ENCODE measurements at places on chromosomes 1 and 21. TPM values are rescaled to one million over a fixed set of nuclear protein-coding genes. Genes with fewer than 3 reads are reported as not detected.

- H3K4me1 ChIP-seq: no peaks in the 10 kb centered on the region
- H3K36me3 ChIP-seq: no peaks in the 10 kb centered on the region
- DNase-seq: no peak
- no peak overlapping the region for H3K27ac ChIP-seq
- no peaks in the 10 kb centered on the region for H3K27me3 ChIP-seq
- H3K4me3 ChIP-seq: no peak overlapping the region
Observed at GRCh38 chr1:146032631-146033219, 11.2 kb upstream of the HJV start.

GRCh38 chr1:36950604-36951291 is 83.6 kb downstream of the GRIK3 start:
- no peak overlapping the region for H3K4me3 ChIP-seq
- no peaks in the 10 kb centered on the region for H3K27me3 ChIP-seq
- DNase-seq: no peak

GRCh38 chr1:223886516-223886921 is 40.8 kb upstream of the TP53BP2 start:
- H3K27ac ChIP-seq: no peak overlapping the region
- H3K4me3 ChIP-seq: no peak overlapping the region
- H3K27me3 ChIP-seq: no peaks in the 10 kb centered on the region
- H3K36me3 ChIP-seq: no peaks in the 10 kb centered on the region
- no peaks in the 10 kb centered on the region for H3K4me1 ChIP-seq
- no peak for DNase-seq

GRCh38 chr1:207981976-207982375 is 71.1 kb upstream of the CD34 start:
- H3K36me3 ChIP-seq: no peaks in the 10 kb centered on the region
- no peaks in the 10 kb centered on the region for H3K27me3 ChIP-seq
- no peak overlapping the region for H3K4me3 ChIP-seq
- no peaks in the 10 kb centered on the region for H3K4me1 ChIP-seq

DNA sequence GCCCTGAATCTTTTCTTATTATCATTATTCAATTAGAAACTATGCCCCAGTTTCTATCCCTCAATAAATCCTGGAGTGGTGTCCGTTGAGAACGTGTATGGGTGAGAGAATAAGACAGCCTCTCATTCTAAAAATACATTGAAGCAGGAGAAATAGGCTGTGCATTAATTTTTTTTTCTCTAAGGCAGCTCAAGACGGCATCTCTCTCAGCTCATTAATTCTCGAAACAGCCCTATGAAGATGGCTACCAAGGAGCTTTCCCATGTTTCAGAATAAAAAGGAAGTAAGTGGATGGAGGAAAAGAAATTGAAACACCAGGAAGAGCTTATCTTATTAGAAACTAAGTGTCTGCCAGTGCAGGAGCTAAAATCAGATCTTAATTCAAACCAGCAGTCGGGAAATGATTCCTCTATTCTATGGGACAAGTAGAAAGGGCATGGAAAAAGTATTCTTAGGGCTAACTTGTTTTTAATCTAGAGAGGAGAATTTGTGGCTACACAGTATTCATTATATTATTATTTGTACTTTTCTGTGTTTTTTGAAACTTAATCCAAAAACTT is 347.1 kb upstream of the PLD5 start:
- H3K4me3 ChIP-seq: no peak overlapping the region
- DNase-seq: no peak
- no peaks in the 10 kb centered on the region for H3K4me1 ChIP-seq
- H3K36me3 ChIP-seq: no peaks in the 10 kb centered on the region
- H3K27ac ChIP-seq: no peak overlapping the region

DNA sequence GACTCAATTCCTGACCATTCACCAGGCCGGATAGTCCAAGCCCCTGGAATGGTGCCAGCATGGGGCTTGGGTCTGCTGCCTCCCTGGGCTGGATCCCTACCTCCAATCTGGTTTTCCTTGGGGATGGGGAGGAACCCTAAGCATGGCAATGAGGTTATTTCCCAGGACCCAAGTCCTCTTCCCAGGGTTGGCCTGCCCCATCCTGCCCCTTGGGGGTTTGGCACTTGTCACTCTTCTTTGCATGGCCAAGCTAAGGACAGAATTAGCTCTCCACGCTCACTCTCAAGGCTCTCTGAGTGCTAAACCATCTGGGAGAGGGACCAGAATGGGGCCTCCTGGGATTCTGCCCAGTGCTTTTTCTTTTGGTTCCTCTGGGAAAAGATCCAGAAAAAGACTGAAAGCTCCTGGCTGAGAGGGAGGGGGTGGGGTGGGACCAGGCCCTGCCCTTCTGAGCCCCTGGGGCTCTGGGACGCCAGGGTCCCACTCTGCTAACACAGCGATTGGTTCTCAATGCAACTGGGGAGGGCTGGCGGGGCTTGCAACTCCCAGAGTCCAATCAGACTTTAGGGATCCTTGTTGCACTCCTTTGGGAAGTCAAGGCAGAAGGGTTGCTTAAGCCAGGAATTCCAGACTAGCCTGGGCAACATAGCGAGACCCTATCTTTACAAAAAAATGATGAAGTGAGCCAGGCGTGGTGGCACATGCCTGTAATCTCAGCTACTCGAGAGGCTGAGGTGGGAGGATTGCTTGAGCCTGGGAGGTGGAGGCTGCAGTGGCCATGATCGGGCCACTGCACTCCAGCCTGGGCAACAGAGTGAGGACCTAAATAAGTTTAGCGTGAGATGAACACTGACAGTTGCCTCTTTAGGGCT is 52.7 kb downstream of the DHRS3 start:
- no peaks in the 10 kb centered on the region for H3K4me1 ChIP-seq
- H3K27me3 ChIP-seq: no peaks in the 10 kb centered on the region
- H3K4me3 ChIP-seq: no peak overlapping the region
- H3K27ac ChIP-seq: no peak overlapping the region
- DNase-seq: no peak
- H3K36me3 ChIP-seq: peaks cover 5% of the 10 kb centered on the region

GRCh38 chr21:26715878-26716506 is 129.2 kb downstream of the ADAMTS1 start:
- no peaks in the 10 kb centered on the region for H3K36me3 ChIP-seq
- H3K4me3 ChIP-seq: no peak overlapping the region
- no peaks in the 10 kb centered on the region for H3K4me1 ChIP-seq
- DNase-seq: no peak

- H3K4me3 ChIP-seq: no peak overlapping the region
- H3K27me3 ChIP-seq: no peaks in the 10 kb centered on the region
- H3K4me1 ChIP-seq: peaks cover 6% of the 10 kb centered on the region
Observed at GRCh38 chr1:7401814-7402547, 369.1 kb upstream of the VAMP3 start.

DNA sequence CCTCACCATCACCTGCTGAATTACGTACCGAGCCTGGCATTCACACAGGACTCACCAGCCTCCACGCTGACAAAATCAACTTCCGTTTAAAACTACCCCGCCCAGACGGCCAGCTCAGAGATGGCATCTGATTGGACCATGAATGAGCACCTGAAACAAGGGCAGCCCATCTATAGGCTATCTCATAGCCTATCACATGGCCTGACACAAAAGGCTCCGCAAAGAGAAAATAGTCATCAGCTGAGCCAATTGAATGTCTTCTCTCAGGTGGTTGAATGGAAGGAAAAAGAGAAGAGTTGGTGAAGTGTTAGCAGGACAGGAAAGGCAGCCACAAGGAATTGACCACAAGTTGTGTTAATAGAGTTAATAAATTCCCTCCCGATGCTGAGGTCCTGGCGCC is 50.6 kb upstream of the ZC3H12A start:
- H3K4me3 ChIP-seq: no peak overlapping the region
- no peak overlapping the region for H3K27ac ChIP-seq
- H3K27me3 ChIP-seq: no peaks in the 10 kb centered on the region
- DNase-seq: no peak
- H3K4me1 ChIP-seq: no peaks in the 10 kb centered on the region

DNA sequence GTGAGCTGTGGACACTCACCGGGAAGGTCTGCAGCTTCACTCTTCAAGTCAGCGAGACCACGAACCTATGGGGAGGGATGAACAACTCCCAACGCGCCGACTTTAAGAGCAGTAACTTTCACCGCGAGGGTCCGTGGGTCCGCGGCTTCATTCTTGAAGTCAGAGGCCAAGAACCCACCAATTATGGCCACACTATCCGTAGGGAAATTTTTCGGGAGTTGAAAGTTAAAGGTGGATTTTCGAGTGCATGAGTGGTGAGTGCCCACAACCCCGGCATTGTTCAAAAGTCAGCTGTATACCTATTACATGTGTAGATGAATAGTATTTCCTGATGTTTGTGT is 19.7 kb downstream of the EXOC8 start:
- H3K27me3 ChIP-seq: no peaks in the 10 kb centered on the region
- no peak overlapping the region for H3K27ac ChIP-seq
- H3K4me1 ChIP-seq: no peaks in the 10 kb centered on the region
- H3K4me3 ChIP-seq: no peak overlapping the region
- no peak for DNase-seq
- no peaks in the 10 kb centered on the region for H3K36me3 ChIP-seq

- H3K27me3 ChIP-seq: no peaks in the 10 kb centered on the region
- no peak overlapping the region for H3K4me3 ChIP-seq
- H3K27ac ChIP-seq: no peak overlapping the region
- H3K4me1 ChIP-seq: no peaks in the 10 kb centered on the region
Observed at GRCh38 chr1:74713849-74714248, 19.0 kb downstream of the CRYZ start.

DNA sequence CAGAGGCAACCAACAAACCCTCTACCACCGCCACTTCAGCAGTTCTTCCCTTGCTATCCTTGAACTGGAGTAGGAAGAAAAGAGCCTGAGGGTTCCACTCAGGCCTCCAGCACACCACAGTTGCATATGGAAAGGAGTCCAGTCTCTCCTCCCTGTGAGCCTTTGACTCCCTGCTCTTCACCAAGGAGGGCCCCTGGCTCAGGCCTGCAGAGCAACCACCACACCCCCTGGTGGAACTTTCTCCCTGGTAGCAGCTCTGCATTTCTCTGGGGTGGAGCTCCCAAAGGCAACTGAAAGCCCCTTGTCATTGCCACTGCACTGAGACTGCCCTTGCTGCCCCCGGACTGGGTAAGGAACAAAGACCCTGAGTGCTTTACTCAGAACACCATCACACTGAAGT is 1021.5 kb upstream of the ADGRL2 start:
- H3K4me3 ChIP-seq: no peak overlapping the region
- no peaks in the 10 kb centered on the region for H3K4me1 ChIP-seq
- H3K36me3 ChIP-seq: no peaks in the 10 kb centered on the region
- no peak for DNase-seq

GRCh38 chr1:173424782-173425407 is 52.2 kb upstream of the PRDX6 start:
- no peaks in the 10 kb centered on the region for H3K27me3 ChIP-seq
- peak; percentile 2 for DNase-seq
- no peak overlapping the region for H3K27ac ChIP-seq
- peaks cover 7% of the 10 kb centered on the region for H3K4me1 ChIP-seq

ATP6V1G3 gene
- not detected for total RNA-seq

MYBPH gene
- not detected for total RNA-seq

ALDH9A1 gene
- total RNA-seq: 57.6 TPM

AMY1C gene
- total RNA-seq: not detected

SPRR2G gene
- total RNA-seq: not detected

RGS8 gene
- total RNA-seq: 0.13 TPM

Measured in H1 (cell line).